ENCODE measurements at places on chromosomes 16 and 17.
A peak's percentile ranks its signal among the peaks of the same experiment; 100 is the strongest.

DNA sequence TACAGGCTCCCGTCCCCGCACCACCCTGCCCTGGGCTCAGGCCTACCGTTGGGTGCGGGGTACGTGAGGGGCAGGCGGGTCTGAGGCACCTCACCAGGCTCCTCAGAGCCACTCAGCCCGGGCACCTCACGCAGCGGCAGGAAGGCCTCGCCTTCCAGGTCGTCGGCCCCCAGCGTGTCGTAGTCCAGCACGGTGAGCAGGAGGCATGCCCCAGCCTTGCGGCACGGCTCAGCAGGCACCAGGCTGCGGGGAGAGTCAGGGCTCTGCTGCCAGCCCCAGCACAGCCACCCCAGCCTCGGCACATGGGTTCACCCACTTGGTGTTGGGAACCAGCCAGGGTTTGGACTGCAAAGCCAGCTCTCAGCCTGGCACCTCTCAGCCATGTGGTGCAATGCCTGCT, 15.5 kb downstream of the UNC13D start:
- DNase-seq: no peak

DNA sequence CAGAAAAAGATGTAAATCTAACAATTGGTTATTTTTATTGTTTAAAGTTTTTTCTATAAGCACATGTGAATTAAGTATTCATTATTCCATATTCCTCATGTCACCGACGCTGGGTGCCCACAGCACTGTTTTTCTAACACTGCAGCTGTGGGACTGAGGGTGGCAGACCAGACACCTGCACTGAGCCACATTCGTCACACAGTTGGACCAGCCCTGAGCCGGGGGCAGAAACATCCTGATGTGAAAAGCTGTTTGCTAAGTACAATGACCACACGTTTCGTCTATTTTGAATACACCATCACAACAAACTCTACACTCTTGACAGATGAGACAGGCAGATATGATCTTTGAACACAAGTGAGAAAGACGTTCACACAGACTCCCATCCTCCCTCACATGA, 749.5 kb downstream of the KCNJ18 start:
- DNase-seq: no peak

DNA sequence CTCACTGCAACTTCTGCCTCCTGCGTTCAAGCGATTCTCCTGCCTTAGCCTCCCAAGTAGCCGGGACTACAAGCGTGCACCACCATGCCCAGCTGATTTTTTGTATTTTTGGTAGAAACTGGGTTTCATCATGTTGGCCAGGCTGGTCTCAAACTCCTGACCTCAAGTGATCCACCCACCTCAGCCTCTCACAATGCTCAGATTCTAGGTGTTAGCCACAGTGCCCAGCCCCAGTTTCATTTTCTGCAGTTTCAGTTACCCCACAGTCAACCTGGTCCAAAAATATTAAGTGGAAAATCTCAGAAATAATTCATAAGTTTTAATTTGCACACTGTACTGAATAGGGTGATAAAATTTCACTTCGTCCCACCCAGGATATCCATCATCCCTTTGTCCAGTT, 28.7 kb downstream of the KNOP1 start:
- DNase-seq: no peak

DNA sequence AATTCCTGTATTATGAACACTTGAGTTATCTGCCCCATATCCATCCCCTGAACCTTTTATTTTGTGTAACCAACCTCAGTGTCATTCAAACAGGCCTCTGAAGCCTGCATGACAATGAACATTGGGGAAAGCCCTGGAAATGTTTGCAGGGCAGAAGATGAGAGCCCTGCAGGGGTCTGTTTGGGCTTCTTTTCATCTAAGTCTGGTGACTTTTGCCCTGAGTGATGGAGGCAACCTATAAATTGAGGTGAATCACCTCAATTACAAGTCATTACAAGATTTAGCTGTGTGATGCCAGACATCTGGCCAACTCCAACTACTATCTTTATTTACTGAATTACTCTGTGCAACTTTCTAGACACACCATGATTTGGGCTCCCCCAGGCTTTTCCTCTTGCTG, 189.2 kb downstream of the MAF start:
- DNase-seq: no peak

- no peak for DNase-seq
Measured at GRCh38 chr17:30396129-30396528, 17.4 kb downstream of the CPD start.

DNA sequence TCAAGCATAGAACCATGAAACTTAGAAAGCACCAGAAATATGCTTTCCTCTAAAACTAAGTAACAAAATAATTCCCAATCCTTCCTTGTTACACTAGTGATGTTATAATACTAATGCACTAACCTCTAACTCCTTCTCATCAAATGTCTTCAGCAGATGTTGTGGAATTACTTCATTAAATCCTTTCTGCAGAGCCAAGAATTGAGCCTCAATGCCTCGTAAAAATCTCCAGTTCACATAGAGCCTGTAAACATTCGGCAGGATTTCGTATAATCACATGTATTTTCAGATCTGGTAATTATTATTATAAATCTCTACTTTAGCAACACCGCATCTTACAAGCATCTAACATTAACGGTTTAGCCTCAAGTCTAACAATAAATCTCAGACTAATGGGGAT, 44.7 kb downstream of the CEP95 start:
- no peak for DNase-seq

- DNase-seq: no peak
Measured at GRCh38 chr17:44170499-44171201, at the start of gene ASB16. Gene ASB16, plus strand, starts transcription at chr17:44170704. Its CDS starts 86 bp downstream, at chr17:44170790.

GRCh38 chr17:78541488-78542206, 35.5 kb downstream of the DNAH17 start:
- peak; percentile 52 for DNase-seq

DNA sequence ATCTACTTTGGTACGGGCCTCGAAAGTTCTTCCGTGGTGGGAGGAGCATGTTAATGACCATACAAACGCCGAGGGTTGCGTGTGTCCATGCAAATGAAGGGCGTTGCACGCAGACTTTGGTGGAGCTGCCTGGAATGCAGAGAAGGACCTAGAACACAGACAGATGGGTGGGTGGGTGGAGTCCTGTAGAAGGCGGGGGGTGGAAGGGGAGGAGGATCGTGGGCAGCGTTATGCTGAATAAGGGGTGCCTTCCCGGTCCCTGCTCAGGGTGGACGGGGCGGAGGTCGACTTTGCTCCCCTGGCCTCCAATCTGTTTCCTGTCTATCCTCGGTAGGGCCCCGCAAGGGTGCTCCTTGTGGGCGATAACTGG, 795 bp upstream of the PAQR4 start:
- no peak for DNase-seq

GRCh38 chr16:50924759-50925545, 183.1 kb downstream of the CYLD start:
- DNase-seq: peak; percentile 79

DNA sequence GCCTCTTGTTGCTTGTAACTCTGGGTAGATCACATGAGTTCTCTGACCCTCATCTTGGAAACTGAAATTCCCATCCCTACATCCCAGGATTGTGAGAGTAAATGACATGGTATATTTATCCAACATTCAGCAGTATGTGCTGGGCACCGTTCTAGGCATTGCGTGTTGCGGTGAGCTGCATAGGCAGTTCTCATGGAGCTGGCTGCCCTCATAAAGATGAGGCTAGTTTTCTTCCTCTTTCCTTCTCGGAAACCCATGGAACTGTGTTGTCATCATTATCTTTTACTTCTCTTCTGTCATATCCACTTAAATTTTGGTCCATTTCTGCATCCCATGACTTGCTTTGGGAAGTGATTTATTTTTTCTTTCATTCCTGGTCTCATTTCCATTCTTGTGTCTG, 17.2 kb downstream of the CMIP start:
- DNase-seq: no peak

GRCh38 chr17:63387656-63388340, 58.3 kb downstream of the CYB561 start:
- no peak for DNase-seq

GRCh38 chr17:11326492-11326891, 85.5 kb downstream of the SHISA6 start:
- DNase-seq: no peak

DNA sequence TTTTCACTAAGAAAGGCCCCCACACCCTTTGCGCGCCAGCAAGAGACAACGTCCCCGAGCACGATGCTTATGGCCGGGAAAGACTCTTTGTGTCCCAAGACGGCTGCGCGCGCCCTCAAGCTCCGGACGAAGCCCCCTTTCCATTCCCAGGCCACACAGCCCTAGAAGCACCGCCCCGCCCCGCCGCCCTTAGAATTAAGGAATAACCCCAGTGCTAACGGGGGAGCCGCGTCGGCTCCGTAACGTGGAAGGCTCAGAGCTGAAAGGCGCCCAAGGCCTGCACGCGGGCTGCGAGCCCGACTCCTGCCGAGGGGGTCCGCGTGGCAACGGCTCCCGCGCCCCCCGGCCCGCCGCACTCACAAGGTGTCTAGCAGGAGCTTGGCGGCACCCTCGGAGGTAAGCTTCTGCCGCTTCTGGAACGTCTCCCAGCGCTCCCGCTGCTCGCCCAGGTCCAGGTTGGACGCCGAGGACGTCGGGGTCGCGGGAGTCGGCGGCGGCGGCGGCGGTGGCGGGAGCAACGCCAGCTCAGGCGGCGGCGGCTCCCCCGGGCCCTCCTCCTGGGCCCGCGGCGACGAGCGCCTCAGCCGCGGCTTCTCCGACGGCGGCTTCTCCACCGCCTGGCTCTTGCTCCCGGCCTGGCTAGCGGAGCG, 477 bp downstream of the CENPV start:
- peak; percentile 37 for DNase-seq

GRCh38 chr16:86664522-86665318, 86.4 kb downstream of the FOXL1 start:
- peak; percentile 99 for DNase-seq

- DNase-seq: no peak
Measured at GRCh38 chr17:19750020-19750572, 2.0 kb upstream of the ALDH3A1 start.

DNA sequence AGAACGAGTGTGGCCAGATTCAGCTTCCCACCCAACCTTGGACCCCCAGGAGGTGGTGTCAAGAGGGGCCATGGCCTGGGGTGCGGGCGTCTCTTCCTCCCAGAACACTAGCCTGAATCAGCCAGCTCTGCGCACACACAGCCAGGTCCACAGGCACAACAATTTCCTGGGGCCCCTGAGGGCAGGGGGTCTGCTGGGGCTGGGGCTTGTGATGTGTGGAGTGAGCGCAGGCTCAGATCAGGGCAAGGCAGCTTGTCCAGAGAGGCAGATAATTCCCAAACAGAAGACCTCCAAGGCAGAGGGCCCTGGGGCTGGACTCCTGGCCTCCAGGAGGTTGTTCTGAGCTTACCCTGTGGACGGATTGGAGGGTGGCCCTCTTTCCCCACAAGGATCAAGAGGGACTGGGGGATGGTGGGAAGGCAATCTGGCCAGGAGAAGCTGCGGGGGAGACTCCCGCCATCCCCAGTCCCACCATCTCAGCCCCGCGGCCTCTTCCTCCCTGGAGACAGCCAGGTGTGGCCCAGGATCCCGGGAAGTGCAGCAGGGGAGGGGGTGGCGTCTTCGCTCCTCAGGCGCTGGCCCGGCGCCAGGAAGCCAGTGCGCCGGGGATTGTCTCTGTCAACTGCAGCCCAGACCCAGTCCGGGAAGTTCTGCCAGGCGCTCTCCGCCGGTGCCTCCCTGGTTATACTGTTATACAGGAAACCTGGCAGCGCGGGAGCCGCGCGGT, 52.0 kb upstream of the AMZ2 start:
- DNase-seq: no peak

DNA sequence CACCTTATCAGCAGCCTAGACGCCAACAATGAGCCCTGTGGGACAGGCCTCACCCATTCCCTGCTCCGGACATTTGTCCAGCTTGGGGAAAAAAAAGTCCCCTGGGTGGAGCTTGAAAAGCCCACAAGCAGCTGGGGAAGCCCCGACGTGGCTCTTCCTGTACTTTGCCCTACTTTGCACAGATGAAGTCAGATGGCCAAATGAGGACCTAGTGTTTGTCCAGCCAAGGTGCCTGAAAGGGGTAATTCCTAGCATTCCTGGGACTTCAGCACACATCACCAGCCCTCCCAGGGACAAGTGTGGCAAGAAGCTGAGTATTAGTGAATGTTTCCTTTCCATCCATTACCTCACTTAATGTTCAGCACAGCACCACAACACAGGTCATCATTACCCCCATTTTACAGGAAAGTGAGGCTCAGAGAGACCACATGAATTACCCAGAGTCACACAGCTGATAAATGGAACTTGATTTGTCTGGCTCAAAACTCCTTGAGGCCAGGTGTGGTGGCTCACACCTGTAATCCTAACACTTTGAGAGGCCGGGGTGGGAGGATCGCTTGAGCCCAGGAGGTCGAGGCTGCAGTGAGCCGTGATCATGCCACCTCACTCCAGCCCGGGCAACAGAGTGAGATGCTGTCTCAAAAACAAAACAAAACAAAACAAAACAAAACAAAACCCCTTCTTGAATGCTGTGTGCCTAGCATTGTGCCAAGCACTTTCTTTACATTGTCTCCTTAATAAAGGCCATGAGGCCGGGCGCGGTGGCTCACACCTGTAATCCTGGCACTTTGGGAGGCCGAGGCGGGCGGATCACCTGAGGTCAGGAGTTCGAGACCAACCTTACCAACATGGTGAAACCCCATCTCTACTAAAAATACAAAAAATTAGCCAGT, 19.9 kb upstream of the PLLP start:
- peak; percentile 40 for DNase-seq

DNA sequence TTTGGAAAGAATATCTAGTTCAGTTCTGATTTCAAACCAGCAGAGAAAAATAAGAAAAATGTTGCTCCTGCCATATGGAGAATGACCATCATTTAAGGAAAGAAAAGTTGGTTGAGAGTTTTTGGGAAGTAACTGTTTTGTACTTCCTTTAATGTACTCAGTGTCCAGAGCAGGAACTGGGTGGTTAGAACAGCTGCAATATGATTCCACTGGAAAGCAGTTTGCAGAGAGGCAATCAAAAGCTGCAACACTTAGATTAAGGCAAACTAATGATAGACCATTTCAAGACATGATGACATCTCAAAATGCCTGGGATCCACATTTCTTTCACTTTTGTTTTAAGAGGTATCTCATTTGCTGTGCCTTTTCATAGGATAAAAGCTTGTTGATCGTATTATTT, 313.3 kb upstream of the HSBP1 start:
- no peak for DNase-seq

- DNase-seq: no peak
Measured at GRCh38 chr16:23092801-23093117, 56.5 kb downstream of the USP31 start.

GRCh38 chr17:18105595-18105994, 3.0 kb upstream of the MYO15A start:
- DNase-seq: no peak

DNA sequence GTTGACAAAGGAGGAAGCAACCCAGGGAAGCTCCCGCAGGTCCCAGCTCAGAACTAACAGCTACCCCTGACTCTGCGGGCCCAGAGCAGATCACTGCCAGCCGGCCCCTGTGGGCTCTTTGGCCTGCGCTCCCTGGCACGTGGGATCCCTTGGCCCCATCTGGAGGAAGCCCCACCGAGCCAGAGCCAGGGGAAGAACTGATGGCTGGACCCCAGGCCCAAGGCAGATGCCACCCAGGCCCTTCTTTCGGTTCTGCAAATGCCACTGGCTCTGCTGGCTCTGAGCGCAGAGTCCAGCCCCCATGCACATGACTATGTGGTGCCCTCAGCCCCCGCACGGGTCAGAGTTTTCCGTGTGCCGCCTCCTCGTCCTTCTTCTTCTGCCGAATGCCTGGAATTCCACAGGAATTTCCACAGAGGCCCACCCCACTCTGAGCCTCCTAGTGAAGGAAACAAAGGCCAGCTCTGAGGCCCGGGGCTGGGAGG, 35.8 kb upstream of the SNN start:
- no peak for DNase-seq
